ENCODE measurements at places on chromosomes 12 and 14.

GRCh38 chr12:51021694-51022093, 4.5 kb downstream of the SLC11A2 start:
- DNase-seq = no peak

DNA sequence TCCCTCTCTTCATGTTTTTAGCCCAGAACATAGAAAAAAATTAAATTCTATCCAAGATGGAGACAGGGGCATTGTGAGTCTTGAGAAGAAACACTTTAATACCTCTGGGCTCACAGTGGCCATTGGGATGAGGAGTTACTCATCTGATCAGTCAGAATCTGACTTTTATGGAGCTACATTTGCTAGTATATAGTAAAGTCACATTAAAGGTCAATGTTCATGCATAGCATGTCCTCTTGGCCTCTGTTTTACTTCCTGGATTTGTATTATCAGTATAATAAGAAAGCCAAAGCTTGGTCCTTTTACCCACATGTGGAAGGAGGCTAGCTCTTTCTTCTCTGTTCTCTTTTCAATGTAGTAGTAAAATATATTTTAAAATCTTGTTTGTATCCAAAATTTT, 93.6 kb upstream of the CNOT2 start:
- no peak for DNase-seq

- DNase-seq = peak; percentile 96
Measured at GRCh38 chr12:88325076-88325815, 183.1 kb downstream of the TMTC3 start.

GRCh38 chr12:5227708-5228373, 184.2 kb downstream of the KCNA5 start:
- DNase-seq = no peak

DNA sequence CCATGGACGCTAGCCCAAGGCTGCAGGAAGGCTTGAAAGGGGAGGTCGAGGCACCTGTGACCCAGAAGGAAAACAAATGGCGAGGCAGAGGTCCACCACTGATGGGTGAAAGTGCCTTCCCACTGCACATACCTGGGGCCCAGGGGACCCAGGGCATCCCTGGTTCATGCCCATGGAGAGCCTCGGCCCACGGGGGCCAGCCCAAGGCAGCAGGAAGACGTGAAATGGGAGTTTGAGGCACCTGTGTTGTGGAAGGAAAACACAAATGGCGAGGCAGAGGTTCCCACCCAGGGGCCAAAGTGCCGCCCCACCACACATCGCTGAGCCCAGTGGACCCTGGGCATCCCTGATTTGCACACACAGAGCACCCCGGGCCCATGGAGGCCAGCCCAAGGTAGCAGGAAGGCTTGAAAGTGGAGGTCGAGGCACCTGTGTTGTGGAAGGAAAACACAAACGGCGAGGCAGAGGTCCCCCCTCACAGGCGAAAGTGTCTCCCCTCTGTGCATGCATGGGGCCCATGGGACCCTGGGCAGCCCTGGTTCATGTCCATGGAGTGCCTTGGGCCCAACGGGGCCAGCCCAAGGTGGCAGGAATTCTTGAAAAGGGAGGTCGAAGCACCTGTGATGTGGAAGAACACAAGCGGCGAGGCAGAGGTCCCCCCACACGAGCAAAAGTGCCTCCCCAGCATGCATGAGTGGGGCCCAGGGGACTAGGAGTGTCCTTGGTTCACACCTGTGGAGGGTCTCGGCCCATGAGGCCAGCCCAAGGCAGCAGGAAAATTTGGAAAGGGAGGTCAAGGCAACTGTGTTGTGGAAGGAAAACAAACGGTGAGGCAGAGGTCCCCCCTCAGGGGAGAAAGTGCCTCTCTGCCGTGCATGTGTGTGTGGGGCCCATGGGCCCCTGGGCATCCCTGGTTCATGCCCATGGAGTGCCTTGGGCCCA, 383.3 kb downstream of the ALG10 start:
- DNase-seq = no peak

DNA sequence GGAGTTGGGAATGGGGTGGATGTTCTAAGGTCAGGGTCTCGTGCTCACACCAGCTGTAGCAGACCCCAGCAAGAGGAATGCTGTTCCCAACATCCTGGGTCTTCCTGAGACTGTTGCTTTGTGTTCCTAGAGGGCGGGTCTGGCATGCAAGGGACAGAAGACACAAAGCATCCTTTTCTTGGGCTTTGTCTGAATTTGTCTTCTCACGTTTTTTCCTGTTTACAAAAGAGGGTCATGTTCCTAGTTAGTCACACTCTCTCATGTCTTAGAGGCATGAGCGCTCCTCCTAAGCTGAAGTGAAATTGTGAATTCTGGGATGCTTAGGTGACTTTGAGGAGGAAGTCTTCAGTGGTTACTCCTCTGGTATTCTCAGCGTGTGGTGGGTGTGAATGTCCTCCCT, 9.6 kb upstream of the TAMALIN start:
- no peak for DNase-seq
